ENCODE measurements at places on chromosomes 7 and 10.

GRCh38 chr7:125506331-125506730 is 576.7 kb upstream of the POT1 start:
- DNase-seq: no peak

DNA sequence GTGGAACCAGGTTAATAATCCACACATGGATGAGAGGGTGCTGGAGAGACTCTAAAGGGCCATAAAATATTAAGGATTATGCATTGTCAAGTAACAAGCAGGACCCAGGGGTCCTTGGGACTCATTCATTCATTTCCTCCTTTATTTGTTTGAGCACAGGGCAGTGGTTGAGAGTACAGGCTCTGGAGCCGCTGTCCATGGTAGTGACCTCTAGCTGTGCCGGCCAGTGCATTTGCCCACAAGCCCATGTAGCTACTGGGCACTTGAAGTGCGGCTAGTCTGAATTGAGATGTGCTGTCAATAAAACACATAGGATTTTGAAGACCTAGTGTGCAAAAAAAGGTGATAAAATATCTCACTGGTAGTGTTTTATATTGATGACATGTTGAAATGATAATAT is 137.6 kb downstream of the C10orf105 start:
- DNase-seq: peak; percentile 30

- DNase-seq: no peak
Measured at GRCh38 chr10:35324196-35324595, 12.1 kb upstream of the CCNY start.

- DNase-seq: no peak
Measured at GRCh38 chr7:66575398-66575797, 53.3 kb upstream of the KCTD7 start.

- DNase-seq: no peak
Measured at GRCh38 chr10:13165177-13165576, 3.8 kb downstream of the MCM10 start.

GRCh38 chr7:78386520-78386919 is 587.9 kb downstream of the PHTF2 start:
- no peak for DNase-seq

- no peak for DNase-seq
Measured at GRCh38 chr10:87868277-87868676, 4.9 kb downstream of the PTEN start.

Data from fibroblast of mammary gland (primary cell).